Germinal center (tissue), 1 donor: ENCODE measurements at places on chromosomes 3 and 15.

DNA sequence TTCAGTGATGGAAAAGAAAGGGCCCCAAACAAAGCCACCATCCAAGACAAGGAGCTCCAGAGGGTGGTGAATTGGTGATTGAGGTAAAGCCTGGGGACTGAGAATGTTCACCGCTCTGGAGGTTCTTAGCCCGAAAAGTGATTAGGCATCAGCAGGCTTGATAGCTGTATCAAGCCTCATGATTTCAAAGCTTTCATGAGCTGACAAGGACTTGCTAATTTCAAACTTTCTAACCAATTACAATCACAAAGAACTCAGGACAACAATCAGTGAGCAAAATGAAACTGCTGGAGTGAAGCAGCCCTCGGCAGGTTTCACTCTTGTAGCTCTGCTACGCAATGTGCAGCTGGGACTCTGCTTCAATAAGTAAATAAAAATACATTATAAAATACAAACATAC lies 391.3 kb downstream of the TIGIT start:
- no peak for DNase-seq

- peak; percentile 27 for DNase-seq
These were observed 14.1 kb downstream of the WDR53 start for GRCh38 chr3:196554205-196554604.

- no peak for DNase-seq
These were observed 29.8 kb upstream of the SUCLG2 start for GRCh38 chr3:67684211-67684610.

DNA sequence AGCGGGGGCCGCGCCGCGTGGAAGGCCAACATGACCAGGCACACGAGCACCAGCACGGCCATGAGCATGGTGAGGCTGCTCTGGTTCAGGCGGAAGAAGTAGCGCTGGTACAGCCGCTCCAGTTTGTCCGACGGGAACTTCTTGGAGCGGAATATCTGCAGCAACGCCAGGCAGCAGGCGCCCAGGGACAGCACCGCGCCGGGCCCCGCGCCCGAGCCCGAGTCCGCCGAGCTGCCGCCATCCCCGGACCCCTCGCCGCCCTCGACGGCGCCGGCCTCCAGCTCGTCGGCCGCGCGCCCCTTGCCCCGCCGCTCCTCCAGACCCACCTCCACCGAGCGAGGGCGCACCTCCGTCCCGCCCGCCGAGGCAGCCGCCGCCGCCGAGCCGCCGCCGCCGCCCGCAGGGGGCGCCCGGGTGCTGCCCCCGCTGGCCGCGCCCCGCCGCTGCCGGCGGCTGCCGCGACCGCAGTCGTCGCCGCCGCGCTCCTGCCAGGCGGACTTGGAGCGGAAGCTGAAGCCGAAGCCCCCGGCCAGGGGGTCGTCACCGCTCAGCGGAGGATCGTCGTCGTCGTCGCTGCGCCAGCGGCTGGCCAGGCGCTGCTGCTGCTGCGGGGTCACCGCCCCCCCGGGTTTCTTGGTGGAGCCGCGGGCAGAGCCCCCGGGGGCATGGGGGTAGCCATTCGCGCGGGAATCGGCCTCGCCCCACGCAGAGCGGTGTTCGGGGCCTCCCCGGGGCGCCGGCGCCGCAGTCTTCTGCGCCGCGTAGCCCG lies 957 bp downstream of the ADCY5 start:
- peak; percentile 73 for DNase-seq

- DNase-seq = no peak
These were observed 707.4 kb downstream of the MECOM start for GRCh38 chr3:168956076-168956475.

DNA sequence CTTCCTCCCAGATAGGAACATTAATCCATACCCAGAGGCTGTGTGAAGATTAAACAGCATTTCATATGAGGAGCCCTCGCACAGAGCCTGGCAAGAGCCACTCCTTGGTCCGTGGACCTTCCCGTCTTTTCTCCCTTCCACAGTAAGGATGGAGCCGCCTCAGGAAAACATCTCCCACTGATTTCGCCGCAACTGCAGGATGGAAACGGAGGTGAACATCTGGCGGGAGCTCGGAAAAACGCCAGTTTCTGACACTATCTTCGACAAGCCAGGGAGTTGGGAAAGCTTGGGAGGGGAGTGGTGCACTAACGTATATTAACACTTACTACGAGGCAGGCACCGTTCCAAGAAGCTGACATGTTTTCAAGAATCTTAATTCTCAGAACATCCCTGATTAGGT lies 157.9 kb downstream of the XXYLT1 start:
- DNase-seq = no peak

DNA sequence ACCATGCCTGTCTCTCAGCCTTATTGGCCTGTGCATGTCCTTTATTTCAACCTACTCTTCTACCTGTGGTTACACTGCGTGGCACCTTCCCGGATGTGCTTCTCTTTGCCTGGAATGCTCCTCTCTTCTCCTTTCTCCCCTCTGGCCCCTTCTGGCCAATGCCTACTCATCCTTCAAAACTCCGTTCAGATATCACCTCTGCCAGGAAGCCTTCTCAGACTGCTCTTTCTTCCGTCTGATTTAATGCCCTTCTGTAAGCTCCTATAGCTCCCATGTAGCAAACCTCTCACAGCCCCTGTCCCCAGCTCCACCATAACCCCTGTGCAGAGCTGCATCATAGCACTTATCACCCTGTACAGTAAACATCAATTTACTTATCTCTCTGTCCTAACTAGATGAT lies 13.2 kb downstream of the KLHL6 start:
- no peak for DNase-seq

DNA sequence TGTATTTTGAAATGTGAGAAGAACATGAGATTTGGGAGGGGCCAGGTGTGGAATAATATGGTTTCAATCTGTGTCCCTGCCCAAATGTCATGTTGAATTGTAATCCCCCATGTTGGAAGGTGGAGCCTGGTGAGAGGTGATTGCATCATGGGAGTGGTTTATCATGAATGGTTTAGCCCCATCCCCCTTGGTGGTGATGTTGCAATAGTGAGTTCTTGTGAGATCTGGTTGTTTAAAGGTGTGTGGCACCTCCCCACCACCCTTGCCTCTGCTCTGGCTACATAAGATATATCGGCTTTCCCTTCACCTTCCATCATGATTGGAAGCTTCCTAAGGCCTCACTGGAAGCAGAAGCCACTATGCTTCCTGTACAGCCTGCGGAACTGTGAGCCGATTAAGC lies 23.9 kb upstream of the TMEM108 start:
- no peak for DNase-seq

DNA sequence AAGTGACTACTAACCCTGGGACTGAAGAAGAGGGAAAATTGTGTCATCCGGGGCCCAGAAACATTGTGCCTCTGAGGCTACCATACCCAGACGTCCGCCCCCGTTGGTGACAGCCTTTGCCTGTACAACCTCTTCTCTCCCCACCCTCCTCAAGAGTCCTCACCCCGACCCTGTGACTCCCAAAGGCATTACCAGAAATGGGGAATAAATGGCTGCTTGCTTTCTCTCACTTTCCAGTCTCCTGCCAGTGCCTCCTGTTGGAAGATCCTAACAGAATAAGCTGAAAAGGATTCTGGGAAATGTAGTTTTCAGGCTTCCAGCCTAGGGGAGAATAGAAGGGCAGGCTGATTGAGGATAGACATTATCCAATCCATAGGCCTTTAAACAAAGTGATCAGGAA lies 30.8 kb upstream of the SLC25A36 start:
- no peak for DNase-seq

- DNase-seq = no peak
These were observed 14.0 kb downstream of the DNAH12 start for GRCh38 chr3:57530071-57530608.

DNA sequence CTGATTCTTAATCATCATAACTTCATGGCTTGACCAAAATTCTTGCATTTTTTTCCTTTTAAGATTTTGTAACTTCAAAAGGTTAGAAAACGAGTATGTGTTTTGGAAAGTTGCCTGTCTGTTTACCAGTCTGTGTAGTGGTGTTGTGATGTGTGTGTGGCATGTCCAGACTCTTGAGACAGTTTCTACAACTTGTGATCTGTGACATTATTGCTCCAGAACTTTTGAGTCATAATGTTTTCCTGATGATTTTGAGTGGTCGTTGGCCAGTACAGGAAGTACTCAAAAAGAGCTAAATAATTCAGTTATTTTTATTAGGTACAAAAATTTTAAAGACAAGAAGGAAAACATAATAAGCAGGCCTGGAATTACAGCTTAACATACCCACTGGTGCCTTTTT lies 229.0 kb upstream of the C2CD4B start:
- DNase-seq = no peak

DNA sequence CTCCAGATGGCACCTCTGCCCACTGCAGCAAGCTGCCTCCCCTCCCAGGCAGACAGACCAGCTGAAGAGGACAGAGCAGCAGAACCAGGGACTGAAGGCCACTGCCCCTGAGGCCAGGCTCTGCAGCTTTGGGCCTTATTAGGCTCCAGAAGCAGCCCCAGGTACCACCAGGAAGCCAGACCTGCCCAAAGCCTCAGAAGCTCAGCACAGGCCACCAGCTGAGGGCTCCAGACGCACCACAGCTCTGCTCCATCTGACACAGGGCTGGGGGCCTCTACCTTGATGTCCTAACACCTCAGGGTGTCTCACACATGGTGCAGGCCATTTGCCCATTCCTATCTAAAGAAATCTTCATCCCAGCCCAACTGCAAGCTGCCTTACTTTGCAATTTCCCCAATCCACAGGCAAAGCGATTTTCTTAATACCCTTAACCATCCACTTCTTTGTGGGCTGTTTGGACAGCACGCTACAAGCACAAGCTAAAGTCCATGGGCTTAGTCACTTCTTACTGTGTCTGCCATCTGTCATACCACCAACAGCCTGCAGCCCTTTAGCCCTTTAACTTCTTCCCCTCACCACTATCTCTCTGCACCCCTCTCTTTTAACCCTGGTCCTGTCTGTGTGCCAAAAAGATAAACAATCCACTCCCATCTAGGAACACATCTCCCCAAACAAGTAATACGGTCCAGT lies 112.1 kb downstream of the IQSEC1 start:
- DNase-seq = no peak

- DNase-seq = no peak
These were observed 19.0 kb upstream of the AGBL1 start for GRCh38 chr15:86060674-86061073.

- DNase-seq = peak; percentile 51
These were observed 527 bp downstream of the B2M start for GRCh38 chr15:44711743-44712345.

GRCh38 chr3:157274644-157275137 lies 114.7 kb upstream of the CCNL1 start:
- DNase-seq = no peak

GRCh38 chr3:122691195-122691594 lies 10.6 kb downstream of the PARP14 start:
- no peak for DNase-seq

GRCh38 chr15:53208751-53209150 lies 418.6 kb upstream of the ONECUT1 start:
- no peak for DNase-seq

GRCh38 chr3:176789281-176789705 lies 408.0 kb downstream of the TBL1XR1 start:
- DNase-seq = no peak

- no peak for DNase-seq
These were observed 365.8 kb upstream of the UMPS start for GRCh38 chr3:124364317-124365020.

GRCh38 chr3:31766669-31767068 lies 214.4 kb downstream of the OSBPL10 start:
- no peak for DNase-seq

GRCh38 chr15:80234883-80235282 lies 17.1 kb downstream of the CTXND1 start:
- peak; percentile 47 for DNase-seq

DNA sequence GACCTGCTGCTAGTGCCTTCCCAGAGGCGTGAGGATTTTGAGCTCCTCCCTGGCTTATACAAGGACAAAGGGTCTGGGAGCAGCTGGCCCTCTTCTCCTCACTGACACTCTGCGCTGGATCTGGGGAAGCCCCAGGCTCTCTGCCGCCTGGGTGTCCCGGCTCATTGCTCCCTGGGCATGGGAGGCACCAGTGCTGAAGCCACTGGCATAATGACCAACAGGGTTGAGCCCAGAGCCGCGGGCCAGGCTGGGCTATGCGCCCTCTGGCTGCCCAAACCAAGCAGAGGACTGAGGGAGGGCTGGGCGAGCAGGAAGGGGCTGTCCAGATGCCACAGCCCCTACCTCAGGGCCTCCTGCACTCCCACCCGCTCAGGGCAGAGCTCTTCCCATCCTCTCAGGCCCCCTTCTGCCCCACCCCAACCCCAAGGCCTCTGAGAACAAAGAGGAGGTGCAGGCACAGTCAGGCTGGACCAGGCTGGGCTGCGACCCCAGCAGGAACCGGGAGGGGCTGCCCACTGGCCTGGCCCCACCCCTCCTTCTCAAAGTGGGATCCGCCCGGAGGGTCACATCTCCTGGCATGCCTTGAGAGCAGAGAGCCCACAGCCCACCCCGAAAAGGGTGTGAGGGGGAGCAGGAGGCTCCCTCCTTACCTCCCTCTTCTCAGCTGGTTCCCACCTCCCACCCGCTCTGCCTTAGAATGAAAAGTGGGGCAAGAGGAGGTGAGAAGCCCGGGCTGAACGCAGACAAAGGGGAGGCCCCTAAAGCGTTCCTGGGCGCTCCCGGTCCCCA lies 1.6 kb downstream of the LINGO1 start:
- no peak for DNase-seq

- DNase-seq = no peak
These were observed 30.7 kb downstream of the CHD2 start for GRCh38 chr15:92930776-92931175.

DNA sequence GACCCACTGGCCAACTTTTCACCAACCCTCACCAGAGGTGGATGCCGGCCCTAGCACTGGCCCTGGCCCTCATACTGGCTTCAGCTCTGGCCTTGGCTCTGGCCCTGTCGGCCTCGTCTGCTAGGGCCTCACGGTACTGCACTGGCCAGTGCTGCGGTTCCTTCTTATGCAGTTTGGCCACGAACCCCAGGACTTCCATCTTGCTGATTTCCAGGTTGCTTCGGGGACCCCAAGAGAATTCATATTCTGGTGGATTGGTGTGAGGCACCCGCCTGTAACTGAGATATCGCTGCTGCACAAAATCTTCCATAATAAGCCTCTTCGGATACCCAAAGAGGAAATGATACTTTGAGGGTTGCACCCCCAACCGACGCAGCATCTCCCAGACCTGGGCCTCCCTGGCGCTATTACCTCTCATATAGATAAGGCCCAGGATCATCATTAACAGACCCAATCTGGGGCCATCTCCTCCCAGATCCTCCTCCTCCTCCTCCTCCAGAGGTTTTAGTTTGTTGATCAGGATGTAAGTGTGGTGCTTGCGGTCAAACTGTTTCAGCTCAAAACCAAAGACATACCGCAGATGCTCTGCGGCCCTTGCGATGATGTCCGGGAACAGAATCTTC lies 883 bp downstream of the MAGEF1 start:
- DNase-seq = peak; percentile 77

GRCh38 chr3:119826711-119827608 lies 45.1 kb downstream of the NR1I2 start:
- DNase-seq = no peak
